ENCODE measurements at places on chromosomes 12 and 14. TPM values are rescaled to one million over a fixed set of nuclear protein-coding genes. Genes with fewer than 3 reads are reported as not detected.

- H3K36me3 ChIP-seq, result no peaks in the 10 kb centered on the region
- no peaks in the 10 kb centered on the region for H3K27me3 ChIP-seq
- H3K4me3 ChIP-seq, result no peak overlapping the region
- no peaks in the 10 kb centered on the region for H3K4me1 ChIP-seq
- no peak for DNase-seq
Measured at GRCh38 chr12:21675641-21676040, 18.0 kb upstream of the LDHB start.

GRCh38 chr12:116735951-116736599, 1.8 kb downstream of the SPRING1 start:
- H3K27me3 ChIP-seq, result no peaks in the 10 kb centered on the region
- peak overlapping the region; percentile 92 for H3K4me3 ChIP-seq
- H3K4me1 ChIP-seq, result peaks cover 16% of the 10 kb centered on the region
- no peak for DNase-seq
- no peak overlapping the region for H3K27ac ChIP-seq

DNA sequence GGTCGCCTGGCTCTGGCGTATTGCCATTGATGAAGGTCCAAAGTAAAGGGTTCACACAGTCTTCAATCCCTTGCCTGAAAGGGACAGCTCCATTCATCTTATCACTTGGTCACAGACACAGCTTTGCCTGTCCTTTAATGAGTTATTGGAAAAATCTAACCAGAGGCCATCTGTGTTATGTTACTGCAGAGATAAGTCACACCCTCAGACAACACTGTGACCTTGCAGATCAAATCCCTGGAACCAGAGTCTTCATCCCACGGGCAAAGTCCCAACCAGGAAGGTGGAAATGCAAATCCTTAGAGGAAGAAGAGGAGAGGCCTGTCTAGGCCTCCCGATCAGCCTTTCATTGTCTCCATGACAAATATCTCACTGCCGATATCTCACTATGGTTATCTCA, 68.3 kb upstream of the SCN8A start:
- no peaks in the 10 kb centered on the region for H3K27me3 ChIP-seq
- no peak for DNase-seq
- H3K27ac ChIP-seq, result no peak overlapping the region
- no peaks in the 10 kb centered on the region for H3K4me1 ChIP-seq
- no peak overlapping the region for H3K4me3 ChIP-seq
- no peaks in the 10 kb centered on the region for H3K36me3 ChIP-seq

Gene KRT83
- total RNA-seq, result not detected

Gene TNS2
- 114 TPM for total RNA-seq

All from sigmoid colon (tissue), 7 donors.